ENCODE measurements at places on chromosomes 3 and 15. TPM values are rescaled to one million over a fixed set of nuclear protein-coding genes. Genes with fewer than 3 reads are reported as not detected.
A peak's percentile ranks its signal among the peaks of the same experiment; 100 is the strongest.

PLSCR2 gene
- total RNA-seq: not detected

GALNT15 gene
- 1.9 TPM for total RNA-seq

KCNH8 gene
- total RNA-seq: 0.97 TPM

ADGRG7 gene
- total RNA-seq: 34.1 TPM

LARP6 gene
- total RNA-seq: 31.9 TPM

SIDT1 gene
- total RNA-seq: 0.90 TPM

FOXB1 gene
- total RNA-seq: not detected

PLS1 gene
- total RNA-seq: 22.8 TPM

LRRIQ4 gene
- not detected for total RNA-seq

DNA sequence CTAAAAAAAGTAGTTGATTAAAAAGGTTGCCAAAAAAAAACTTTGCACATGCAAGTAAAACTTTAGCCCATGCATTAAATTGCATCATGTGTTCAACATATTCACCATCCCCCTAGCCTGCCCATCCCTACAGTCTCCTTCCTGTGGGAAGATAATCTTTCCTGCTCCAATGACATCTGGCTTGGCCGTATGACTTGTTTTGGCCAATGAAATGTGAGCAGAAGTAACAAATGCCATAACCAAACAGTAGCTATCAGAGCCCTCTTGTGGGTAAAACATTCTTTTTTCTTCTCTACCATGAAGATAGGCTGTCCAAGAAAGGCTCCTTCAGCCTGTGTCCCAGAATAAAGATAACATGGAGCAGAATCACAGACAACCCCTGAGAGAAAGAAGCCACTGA is 15.3 kb downstream of the ERC2 start:
- no peaks in the 10 kb centered on the region for H3K4me1 ChIP-seq
- H3K27ac ChIP-seq: no peak overlapping the region
- H3K4me3 ChIP-seq: no peak overlapping the region
- no peak for DNase-seq

DNA sequence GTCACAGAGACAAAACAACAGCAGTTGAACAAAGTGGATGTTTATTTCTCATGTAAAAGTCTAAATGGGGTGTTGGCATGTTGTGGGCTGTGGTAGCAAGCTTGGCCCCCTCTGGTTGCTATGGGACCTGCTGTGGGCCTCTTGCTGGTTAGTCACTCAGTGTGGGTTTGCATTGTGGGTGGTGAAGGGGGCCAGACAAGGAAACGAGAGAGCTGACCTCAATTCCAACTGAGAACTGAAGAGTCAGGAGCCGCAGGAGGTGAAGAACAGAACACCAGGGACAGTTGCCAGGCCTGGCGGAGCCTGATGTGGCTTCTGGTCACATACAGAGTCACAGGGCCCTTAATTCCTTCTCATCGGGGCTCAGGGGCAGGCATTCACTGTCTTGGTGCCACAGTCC is 1.9 kb upstream of the ADPGK start:
- peaks cover 24% of the 10 kb centered on the region for H3K4me1 ChIP-seq
- no peak overlapping the region for H3K4me3 ChIP-seq
- peak overlapping the region; percentile 97 for H3K27ac ChIP-seq
- no peaks in the 10 kb centered on the region for H3K36me3 ChIP-seq
- DNase-seq: peak; percentile 52

GRCh38 chr3:128970740-128971047 is 23.2 kb downstream of the CFAP92 start:
- H3K4me1 ChIP-seq: peaks cover 4% of the 10 kb centered on the region
- H3K27me3 ChIP-seq: no peaks in the 10 kb centered on the region
- no peak overlapping the region for H3K4me3 ChIP-seq
- H3K27ac ChIP-seq: peak overlapping the region; percentile 56
- DNase-seq: no peak

GRCh38 chr3:115788921-115789470 is 165.7 kb downstream of the GAP43 start:
- H3K27ac ChIP-seq: no peak overlapping the region
- no peak for DNase-seq
- no peaks in the 10 kb centered on the region for H3K27me3 ChIP-seq
- H3K4me1 ChIP-seq: peaks cover 9% of the 10 kb centered on the region
- H3K4me3 ChIP-seq: no peak overlapping the region

DNA sequence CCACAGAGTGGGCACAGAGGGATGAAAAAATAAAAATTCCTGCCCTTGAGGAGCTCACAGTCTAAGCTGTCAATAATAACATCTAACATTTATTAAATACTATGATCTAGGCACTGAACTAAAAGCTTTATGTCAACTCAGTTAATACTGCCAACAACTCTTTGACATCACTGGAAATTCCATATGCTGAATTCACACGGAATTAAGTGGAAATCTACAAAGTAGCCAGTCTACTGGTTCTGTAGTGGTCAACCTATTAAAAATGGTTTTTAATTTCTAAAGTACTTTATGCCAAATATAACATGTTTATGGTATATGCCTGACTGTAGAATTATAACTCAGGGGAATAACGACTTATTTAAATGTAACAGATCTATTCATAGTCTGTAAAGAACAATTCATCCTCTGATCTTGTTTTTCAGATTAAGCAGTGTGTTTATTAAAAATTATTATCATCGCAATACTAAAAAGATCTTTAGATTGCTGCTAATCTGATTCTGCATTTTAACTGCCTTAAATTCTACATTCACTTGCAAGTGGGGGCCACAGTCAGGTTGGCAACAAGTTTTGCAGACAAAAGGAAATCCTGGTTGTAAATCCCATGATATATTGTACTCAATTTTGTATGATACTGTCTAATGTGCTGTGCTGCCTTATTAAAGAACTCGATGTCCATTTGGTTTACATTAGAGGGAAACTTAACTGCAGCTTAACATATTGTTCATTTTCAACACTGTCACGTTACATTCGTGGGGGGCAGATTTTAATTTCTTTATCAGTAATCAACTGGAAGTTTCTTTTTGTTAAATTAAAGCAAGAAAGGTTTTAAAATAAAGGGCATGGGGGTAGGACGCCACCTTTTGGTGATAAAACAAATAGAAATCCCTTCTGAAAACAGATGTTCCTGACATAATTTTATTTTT is 2.6 kb upstream of the FOXP1 start:
- DNase-seq: peak; percentile 39
- H3K4me1 ChIP-seq: peaks cover 3% of the 10 kb centered on the region
- no peak overlapping the region for H3K4me3 ChIP-seq
- peak overlapping the region; percentile 97 for H3K27ac ChIP-seq

GRCh38 chr15:82986442-82986780 is 401 bp downstream of the RAMAC start:
- H3K36me3 ChIP-seq: no peaks in the 10 kb centered on the region
- peaks cover 12% of the 10 kb centered on the region for H3K4me1 ChIP-seq
- DNase-seq: no peak
- no peaks in the 10 kb centered on the region for H3K27me3 ChIP-seq

DNA sequence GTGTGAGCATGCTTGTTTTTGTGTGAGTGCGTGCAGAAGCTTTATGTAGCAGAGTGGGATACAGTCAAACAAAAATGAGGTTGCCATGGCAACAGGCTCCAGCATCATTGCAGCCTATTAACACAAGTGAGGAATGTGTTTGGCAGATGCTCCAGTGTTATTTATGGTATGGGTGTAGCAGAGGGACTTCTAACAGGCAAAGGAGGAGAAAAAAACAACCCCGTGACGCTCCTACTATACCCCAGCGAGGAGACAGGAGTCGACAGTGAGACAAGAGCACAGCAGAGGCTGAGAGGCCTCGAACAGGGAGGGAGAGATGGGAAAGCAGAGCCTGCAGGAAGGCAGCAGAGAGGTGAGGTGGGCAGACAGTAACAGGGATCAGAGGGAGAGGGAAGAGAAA is 4.9 kb downstream of the ADCY5 start:
- no peaks in the 10 kb centered on the region for H3K36me3 ChIP-seq
- no peak for DNase-seq
- peaks cover 41% of the 10 kb centered on the region for H3K27me3 ChIP-seq
- peaks cover 8% of the 10 kb centered on the region for H3K4me1 ChIP-seq

DNA sequence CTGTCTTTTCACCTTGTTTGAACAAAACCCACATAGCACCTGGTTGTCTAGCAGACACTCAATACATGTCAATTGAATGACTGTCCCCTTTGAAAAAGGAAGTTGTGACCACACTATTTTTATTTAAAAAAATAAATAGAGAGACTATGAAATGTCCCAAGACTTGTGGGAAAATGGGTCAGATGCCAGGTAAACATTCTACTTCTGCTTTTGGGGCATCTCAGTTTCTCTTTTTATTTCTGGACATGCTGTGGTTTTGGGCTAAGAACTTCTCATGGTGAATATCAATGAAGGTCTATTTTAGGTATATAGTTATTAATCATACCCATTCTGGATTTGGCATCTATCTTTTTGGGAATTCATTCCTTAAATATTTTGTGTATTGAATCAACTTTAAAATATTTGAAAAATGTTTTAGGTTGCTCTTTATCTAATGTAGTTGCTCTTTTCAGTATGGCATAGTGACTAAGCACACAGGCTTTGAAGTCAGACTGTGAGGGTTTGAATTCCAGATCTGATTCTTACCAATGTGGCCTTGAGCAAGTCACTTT is 4.4 kb downstream of the TMEM45A start:
- DNase-seq: no peak
- no peaks in the 10 kb centered on the region for H3K27me3 ChIP-seq
- no peak overlapping the region for H3K4me3 ChIP-seq
- no peaks in the 10 kb centered on the region for H3K4me1 ChIP-seq

GRCh38 chr3:64766440-64766839 is 78.6 kb upstream of the ADAMTS9 start:
- no peaks in the 10 kb centered on the region for H3K36me3 ChIP-seq
- H3K4me1 ChIP-seq: peaks cover 3% of the 10 kb centered on the region
- H3K27ac ChIP-seq: no peak overlapping the region
- DNase-seq: no peak

DNA sequence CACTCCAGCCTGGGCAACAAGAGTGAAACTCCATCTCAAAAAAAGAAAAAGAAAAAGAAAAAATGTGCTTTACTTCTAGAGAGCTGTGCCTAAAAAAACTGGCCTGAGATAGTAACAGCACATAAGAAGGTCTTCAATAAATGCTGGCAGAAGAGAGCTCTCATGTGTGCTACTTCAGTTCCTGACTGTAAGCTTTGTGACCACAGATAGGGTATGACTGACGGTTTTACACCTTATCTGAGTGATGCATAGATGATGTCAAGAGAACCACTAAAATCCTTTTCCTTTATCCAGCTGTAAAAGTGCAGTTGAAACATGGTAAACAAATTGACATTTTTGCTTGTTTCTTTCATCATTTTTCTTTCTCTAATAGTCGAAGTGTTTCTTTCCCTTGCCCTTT is 127.9 kb downstream of the C3orf70 start:
- H3K27ac ChIP-seq: no peak overlapping the region
- no peak for DNase-seq
- no peaks in the 10 kb centered on the region for H3K27me3 ChIP-seq
- no peaks in the 10 kb centered on the region for H3K36me3 ChIP-seq

DNA sequence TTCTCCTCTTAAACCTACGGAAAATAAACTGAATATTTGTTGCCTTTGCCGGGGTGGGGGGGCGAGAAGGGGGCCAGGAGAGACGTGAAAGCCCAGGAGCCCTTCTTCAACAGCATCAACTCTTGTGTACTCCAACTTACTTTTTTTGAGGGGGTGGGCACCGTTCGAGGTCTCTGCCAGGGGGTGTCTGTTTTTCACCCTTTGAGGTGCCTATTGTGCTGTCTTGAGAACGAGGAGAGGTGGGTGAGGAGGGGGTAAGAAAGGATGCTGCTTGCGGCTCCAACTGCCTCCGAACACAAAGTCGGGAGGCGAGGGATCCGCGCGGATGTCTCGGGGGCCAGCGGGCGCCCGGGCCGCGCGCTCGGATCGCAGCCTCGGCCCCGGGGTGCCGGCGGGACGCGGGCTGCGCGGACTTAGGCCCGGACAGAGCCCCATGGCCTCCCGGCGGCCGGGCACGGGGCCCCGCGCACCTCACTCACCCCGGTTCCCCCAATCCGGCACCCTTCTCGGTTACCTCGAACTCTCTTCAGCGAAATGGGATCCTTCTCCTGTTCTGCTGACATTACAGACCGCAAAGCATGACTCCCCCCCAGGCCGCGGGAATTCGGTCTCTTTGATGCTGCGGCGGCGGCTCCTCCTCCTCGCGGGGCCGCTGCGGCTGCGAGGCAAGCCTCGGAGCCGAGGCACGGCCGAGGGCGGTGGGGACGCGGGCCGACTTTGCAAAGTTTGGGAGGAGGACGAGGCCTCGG is 650 bp downstream of the PYGO1 start:
- peak overlapping the region; percentile 91 for H3K27ac ChIP-seq
- peaks cover 4% of the 10 kb centered on the region for H3K27me3 ChIP-seq
- no peaks in the 10 kb centered on the region for H3K36me3 ChIP-seq
- no peaks in the 10 kb centered on the region for H3K4me1 ChIP-seq
- H3K4me3 ChIP-seq: peak overlapping the region; percentile 75

GRCh38 chr3:25465266-25465860 is 37.3 kb downstream of the RARB start:
- no peak overlapping the region for H3K27ac ChIP-seq
- H3K4me3 ChIP-seq: no peak overlapping the region
- H3K27me3 ChIP-seq: no peaks in the 10 kb centered on the region
- DNase-seq: no peak
- no peaks in the 10 kb centered on the region for H3K36me3 ChIP-seq

- no peaks in the 10 kb centered on the region for H3K4me1 ChIP-seq
- no peak for DNase-seq
- H3K27me3 ChIP-seq: no peaks in the 10 kb centered on the region
- H3K36me3 ChIP-seq: no peaks in the 10 kb centered on the region
- H3K27ac ChIP-seq: no peak overlapping the region
Measured at GRCh38 chr3:136277115-136277514, 27.0 kb downstream of the PCCB start.

DNA sequence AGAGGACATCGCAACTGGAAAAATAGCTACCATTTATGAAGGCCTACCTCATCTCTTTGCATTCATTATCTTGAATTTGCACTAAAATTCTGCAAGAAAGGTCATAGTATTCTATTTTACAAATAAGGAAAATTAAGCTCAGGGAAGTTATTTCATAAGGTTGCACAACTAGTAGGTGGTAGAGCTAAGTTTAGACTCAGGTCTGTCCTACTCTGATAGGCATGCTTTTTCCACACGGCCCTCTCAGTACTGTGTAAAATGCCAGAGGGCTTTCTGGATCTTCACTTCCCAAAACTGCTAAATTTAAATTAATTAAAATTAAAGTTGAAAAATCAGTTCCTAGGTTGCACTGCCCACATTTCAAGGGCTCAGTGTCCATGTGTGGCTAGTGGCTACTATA is 18.3 kb downstream of the MAP2K1 start:
- H3K36me3 ChIP-seq: no peaks in the 10 kb centered on the region
- no peak overlapping the region for H3K27ac ChIP-seq
- H3K4me3 ChIP-seq: no peak overlapping the region
- no peak for DNase-seq

DNA sequence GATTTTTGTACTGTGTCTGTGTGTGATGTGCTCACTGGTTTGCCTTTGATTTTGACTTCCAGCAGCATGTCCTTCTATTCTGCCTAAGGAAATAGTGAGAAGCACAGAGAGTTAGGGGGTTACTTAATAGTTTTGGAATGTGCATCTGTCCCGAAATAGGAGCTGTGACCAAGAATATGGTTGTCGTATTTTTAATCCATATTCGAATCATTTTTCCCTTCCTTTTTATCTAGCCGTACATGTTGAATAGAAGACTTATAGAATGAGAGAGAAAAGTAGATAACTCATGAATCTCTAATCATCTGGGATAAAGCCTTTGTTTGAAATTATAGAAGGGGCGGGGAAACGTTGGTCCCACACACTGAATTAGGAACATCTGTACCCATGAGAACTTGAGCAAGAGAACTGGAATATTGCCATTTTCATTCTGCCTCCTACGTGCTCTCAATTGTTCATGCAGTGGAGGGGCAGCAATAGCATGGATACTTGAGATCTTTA is 23.6 kb downstream of the CRTC3 start:
- no peak for DNase-seq
- H3K36me3 ChIP-seq: no peaks in the 10 kb centered on the region
- no peaks in the 10 kb centered on the region for H3K27me3 ChIP-seq
- H3K4me1 ChIP-seq: peaks cover 24% of the 10 kb centered on the region
- no peak overlapping the region for H3K4me3 ChIP-seq
